ENCODE measurements at places on chromosomes 13 and 19.

GRCh38 chr19:49812452-49812996 is 568 bp downstream of the FUZ start:
- no peak for DNase-seq

DNA sequence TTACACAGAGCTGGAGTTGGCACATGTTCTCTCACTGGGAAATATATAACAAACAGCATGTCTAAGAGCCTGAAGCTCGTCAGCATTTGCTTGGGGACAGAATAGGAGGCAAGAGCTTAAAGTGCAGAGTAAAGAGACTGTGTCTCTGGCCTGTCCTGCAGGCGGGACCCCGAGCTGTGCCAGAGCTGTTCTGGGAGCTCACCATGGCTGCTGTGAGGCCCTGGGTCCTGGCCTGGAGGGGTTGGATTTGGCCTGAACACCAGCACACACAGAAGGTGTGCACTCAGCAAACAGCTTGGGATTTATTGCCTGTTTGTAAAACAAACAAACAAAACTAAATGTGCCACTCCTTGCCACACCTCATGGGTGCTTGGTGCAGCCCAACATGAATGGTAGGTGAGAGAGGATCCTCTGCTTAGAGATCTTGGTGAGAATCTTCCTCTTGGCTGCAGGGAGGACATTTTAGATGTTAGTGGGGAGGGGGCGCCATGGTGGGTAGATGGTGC is 60.9 kb downstream of the ERICH6B start:
- DNase-seq, result no peak

GRCh38 chr19:4534836-4535658 is at the start of gene PLIN5:
Gene PLIN5, minus strand, starts transcription at chr19:4535224. Its CDS starts 1,150 bp downstream, at chr19:4534074.
- peak; percentile 45 for DNase-seq

GRCh38 chr19:49343123-49343522 is 7.9 kb downstream of the CD37 start:
- no peak for DNase-seq

DNA sequence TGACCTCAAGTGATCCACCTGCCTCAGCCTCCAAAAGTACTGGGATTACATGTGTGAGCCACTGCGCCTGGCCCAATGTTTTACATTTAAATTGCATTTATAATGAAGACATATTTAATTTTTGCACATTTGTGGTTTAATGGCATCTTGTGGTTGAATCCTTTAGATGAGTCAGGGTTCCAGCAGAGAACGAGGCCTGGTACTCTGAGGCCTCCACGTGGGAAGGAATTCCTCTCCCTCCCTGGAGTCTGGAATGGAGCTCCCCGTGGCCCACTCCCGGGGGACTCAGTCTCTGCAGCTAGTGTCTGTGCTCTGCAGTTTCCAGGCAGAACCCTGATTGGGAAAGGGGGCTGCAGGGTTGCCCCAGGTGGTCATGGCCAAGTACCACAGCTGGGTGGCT is 24.2 kb downstream of the ZFR2 start:
- no peak for DNase-seq

DNA sequence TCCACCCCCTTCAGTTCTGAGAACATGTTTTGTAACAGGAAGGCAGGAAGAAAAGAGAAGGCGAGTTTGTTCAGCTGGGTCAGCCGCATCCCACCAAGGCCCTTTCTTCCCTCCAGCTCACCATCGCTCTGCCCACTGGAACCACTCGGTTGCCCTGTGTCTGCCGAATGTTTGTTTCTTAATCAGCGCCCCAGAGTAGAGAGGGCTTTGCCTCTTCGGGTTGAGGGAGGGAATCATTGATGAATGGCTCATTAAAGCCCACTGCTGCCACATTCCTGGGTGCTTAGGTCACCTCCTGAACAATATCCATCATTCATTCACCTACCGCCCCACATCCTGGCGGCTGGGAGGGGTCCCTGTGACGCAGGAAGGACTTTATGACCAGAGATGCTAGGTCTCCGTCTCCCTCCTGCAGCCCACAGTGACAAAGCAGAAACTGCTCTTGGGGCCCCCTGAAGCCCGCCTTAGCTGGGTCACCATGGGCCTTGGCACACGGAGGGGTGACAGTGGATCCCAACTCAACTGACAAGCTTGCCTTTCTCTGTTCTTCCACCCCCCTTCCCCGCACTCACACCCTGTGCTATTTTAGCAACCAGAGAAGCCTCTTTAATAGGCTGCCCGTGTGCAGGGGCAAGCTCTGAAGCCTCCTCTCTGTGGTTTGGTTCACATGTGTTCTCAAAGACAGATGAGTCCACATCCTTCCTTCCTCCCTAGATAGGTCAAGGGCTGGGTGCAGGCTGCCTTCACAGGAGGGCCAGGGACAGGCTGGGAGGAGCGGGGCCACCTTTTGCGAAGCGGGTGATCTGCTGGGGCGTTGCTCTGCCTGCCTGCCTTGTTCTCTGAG is 46.2 kb downstream of the ACTN4 start:
- DNase-seq, result no peak

- DNase-seq, result no peak
Observed at GRCh38 chr19:58181902-58182576, 822 bp upstream of the ZNF274 start.

- no peak for DNase-seq
Observed at GRCh38 chr13:45194081-45194939, 6.5 kb downstream of the KCTD4 start.

GRCh38 chr13:106212386-106213010 is 323.0 kb downstream of the EFNB2 start:
- no peak for DNase-seq

- DNase-seq, result no peak
Observed at GRCh38 chr19:42284066-42284501, 15.0 kb downstream of the CIC start.

DNA sequence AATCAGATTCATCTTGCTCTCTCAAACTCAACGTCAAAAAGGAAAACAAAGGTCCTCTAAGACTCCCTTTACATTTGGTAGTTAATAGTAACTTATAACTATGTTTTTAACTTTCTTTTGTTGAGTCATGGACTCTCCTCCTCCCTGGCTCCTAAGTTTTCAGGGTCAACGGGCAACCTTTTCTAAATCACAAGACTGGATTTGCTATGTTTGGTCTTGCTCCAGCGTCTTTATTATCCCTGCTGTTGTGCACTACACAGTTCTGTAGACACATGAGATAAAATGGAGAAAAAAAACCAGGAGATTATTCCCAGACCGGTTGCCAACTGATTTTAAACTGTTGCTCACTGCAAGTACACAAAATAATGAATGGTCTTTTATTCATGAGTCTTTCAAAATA is 1.9 kb upstream of the ITM2B start:
- no peak for DNase-seq

GRCh38 chr13:41463838-41464602 is 6.7 kb downstream of the RGCC start:
- no peak for DNase-seq

- no peak for DNase-seq
Observed at GRCh38 chr13:52931539-52932431, 83.3 kb upstream of the PCDH8 start.

DNA sequence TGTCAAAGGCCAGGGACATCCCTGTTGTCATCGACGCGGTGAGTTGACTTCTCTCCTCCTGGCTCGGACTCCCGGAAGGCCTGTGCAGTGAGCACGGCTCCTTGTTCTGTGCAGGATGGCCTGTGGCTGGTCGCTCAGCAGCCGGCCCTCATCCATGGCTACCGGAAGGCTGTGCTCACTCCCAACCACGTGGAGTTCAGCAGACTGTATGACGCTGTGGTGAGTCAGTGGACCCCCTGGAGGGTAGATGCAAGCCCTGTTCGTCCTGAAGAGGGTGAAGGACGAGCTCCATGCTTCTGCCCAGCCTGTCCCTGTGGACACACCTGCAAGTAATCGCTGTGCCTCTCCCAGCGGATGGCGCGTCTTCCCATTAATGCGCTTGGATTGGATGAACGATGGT is 19.2 kb downstream of the NAXD start:
- no peak for DNase-seq

GRCh38 chr19:12965812-12966135 is 3.6 kb upstream of the DAND5 start:
- no peak for DNase-seq

DNA sequence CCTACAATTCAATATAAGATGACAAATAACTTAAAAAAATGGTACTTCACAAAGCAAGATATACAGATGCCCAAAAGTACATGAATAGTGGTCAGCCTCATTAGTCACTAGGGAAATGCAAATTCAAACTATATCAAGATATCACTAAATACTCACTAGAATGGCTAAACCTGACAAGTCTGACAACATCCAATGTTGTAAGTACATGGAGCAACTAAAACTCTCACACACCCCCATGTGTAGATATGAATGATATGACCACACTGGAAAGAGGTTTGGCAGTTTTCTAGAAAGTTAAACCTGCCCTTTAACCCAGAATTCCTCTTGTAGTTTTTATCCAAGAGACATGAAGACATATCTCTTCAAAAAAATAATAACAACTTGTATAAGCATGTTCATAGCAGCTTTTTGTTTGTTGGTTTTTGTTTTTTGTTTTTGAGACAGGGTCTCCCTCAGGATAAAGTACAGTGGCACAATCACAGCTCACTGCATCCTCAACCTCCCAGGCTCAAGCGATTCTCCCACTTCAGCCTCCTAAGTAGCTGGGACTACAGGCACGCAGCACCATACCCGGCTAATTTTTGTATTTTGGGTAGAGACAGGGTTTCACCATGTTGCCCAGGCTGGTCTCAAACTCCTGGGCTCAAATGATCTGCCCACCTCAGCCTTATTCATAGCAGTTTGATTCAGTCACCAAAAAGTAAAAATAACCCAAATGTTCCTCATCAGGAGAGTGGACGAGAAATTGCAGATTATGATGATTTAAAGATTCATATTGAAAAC is 55.1 kb downstream of the RFX2 start:
- no peak for DNase-seq

Data from cerebellar nuclear complex (tissue), 1 donor.